ENCODE measurements at places on chromosomes 3 and 15. TPM values are rescaled to one million over a fixed set of nuclear protein-coding genes. Genes with fewer than 3 reads are reported as not detected.

The FAM98B gene
- total RNA-seq, result 23.0 TPM

GRCh38 chr3:10505050-10505790 is at the start of gene ATP2B2:
Gene ATP2B2 (minus strand): TSS chr3:10505586. CDS start chr3:10449543, 56,043 bp downstream.
- H3K36me3 ChIP-seq, result no peaks in the 10 kb centered on the region
- no peak within 1 kb of the TSS for H3K27ac ChIP-seq
- DNase-seq, result no peak
- H3K4me1 ChIP-seq, result no peaks in the 10 kb centered on the region
- H3K27me3 ChIP-seq, result no peaks in the 10 kb centered on the region
- peak within 1 kb of the TSS; percentile 46 for H3K4me3 ChIP-seq

- no peaks in the 10 kb centered on the region for H3K27me3 ChIP-seq
- no peak for DNase-seq
- no peak overlapping the region for H3K27ac ChIP-seq
- no peaks in the 10 kb centered on the region for H3K36me3 ChIP-seq
- no peaks in the 10 kb centered on the region for H3K4me1 ChIP-seq
Observed at GRCh38 chr3:42670051-42670576, 15.2 kb upstream of the KLHL40 start.

- H3K36me3 ChIP-seq, result no peaks in the 10 kb centered on the region
- no peak overlapping the region for H3K27ac ChIP-seq
- H3K4me1 ChIP-seq, result no peaks in the 10 kb centered on the region
- H3K4me3 ChIP-seq, result no peak overlapping the region
- H3K27me3 ChIP-seq, result no peaks in the 10 kb centered on the region
Observed at GRCh38 chr15:56964182-56964581, 45.7 kb downstream of the TCF12 start.

The ABI3BP gene
- 213 TPM for total RNA-seq

DNA sequence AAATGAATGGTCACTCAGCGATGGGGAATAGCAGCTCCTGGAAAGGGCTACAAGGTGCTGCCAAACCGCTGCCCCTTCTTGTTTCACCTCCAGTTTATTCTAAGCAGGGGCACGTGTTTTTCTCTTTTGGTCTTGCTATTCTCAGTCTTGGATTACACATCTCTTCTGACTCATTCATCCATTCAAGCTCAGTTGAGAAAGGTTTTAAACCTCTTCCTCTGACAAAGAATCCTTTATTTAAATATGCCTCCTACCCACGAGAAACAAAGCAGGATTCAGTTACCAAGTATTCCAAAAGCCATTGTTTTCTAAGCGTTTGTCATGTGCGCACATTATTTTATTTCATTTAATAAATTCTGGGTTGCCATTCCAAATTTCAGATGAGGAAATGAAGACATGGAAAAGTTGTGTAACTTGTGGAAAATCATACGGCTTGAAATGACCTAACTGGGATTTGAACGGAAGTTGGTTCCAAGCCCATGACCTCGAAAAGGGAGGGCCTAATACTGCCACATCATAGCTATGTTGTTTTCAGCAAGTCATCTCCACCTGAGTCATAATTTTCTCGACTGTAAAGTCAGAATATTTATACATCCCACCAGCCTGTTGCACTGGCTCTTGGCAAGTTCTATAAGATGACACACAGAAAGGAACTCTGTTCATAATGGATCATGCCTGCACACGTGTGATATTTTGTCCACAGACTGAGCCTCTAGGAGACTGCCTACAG is 292.0 kb upstream of the SLCO3A1 start:
- DNase-seq, result no peak
- H3K27ac ChIP-seq, result no peak overlapping the region
- no peak overlapping the region for H3K4me3 ChIP-seq
- no peaks in the 10 kb centered on the region for H3K4me1 ChIP-seq
- H3K36me3 ChIP-seq, result no peaks in the 10 kb centered on the region

DNA sequence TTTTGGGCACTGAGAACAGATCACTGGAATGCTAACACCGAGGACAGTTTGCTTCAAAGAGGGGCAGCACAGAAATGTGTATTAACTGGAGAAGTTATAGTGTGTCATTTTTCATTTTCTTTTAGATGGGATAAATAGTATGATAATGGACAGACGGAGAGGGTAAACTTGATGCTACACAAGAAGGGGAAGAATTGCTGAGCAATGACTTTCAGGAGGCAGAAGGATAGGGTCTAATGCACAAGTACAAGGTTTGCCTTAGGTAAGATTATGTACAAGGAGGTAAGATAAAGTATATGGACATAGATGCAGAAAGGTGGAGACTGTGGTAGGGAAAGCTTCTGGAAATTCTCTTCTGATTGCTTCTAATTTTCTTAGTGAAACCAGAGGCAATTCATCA is 32.3 kb upstream of the LRRC58 start:
- no peak for DNase-seq
- H3K27me3 ChIP-seq, result no peaks in the 10 kb centered on the region
- no peak overlapping the region for H3K27ac ChIP-seq
- H3K4me1 ChIP-seq, result no peaks in the 10 kb centered on the region
- H3K4me3 ChIP-seq, result no peak overlapping the region
- peaks cover 4% of the 10 kb centered on the region for H3K36me3 ChIP-seq

DNA sequence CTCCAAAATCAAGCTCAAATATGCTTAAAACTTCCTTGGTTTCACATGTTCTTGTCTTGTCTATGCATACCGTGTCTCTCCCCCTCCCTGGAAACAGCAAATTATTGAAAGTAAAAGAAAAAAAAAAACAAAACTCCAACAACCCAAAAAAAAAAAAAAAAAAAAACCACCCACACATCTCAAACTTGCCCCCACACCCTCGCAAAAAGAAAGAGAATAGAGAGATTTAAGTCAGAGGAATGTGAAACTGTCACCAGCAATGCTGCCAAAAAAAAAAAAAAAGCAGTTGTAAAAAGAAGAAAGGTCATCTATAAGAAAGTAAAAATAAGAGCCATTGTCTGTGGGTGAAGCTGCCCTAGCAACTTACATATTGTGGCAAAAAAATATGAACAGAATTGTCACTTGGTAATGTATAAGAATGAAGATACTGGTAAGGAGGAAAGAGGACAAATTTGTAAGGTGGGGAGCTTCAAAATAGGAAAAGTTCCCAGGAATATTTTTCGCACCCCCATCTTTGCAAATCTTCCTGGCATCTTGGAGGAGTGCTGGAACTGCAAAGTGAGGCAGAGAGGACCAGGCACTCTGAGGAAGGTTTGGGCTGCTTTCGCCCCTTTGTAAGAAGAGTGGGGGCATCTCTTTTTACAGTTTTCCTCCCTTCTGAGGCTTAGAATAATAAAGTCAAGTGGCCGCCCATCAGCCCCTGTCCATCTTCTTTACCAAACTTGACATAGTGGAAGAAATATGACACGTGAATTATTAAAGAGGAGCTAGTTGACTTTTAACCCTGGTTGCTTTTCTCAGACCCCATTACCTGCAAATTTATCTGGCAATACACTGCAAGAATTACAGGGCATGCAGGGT is 81.8 kb downstream of the NR2F2 start:
- H3K27ac ChIP-seq, result no peak overlapping the region
- no peaks in the 10 kb centered on the region for H3K4me1 ChIP-seq
- H3K4me3 ChIP-seq, result no peak overlapping the region
- no peaks in the 10 kb centered on the region for H3K27me3 ChIP-seq
- H3K36me3 ChIP-seq, result no peaks in the 10 kb centered on the region

The MFGE8 gene
- total RNA-seq, result 2,143 TPM

The UBA7 gene
- 45.2 TPM for total RNA-seq

DNA sequence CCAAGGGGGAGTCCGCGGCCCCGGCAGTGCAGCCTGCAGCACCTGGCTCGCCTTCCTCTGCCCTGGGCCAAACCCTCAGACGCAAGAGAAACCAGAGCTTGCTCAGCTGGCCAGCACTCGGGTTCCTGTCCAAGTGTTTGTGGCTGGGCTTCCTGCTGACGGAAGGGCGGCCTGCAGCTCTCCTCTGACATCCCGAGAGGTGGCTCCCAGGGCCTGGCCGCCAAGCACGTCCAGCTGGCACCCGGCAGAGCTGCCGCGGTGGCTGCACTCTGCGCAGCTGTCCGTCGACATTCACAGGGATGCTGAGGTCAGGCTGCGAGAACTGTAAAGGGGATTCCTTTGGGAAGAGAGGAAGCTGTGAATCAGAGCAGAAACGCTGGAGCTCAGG is 85.6 kb downstream of the CPN2 start:
- DNase-seq, result peak; percentile 95
- no peak overlapping the region for H3K4me3 ChIP-seq
- H3K27me3 ChIP-seq, result no peaks in the 10 kb centered on the region
- H3K36me3 ChIP-seq, result no peaks in the 10 kb centered on the region
- H3K4me1 ChIP-seq, result no peaks in the 10 kb centered on the region

- H3K4me3 ChIP-seq, result no peak overlapping the region
- DNase-seq, result no peak
- peak overlapping the region; percentile 11 for H3K27ac ChIP-seq
- no peaks in the 10 kb centered on the region for H3K4me1 ChIP-seq
- H3K36me3 ChIP-seq, result peaks cover 3% of the 10 kb centered on the region
Observed at GRCh38 chr15:48478581-48478980, 147.4 kb downstream of the DUT start.

The MRPL46 gene
- total RNA-seq, result 14.1 TPM

The GPR171 gene
- 0.96 TPM for total RNA-seq

DNA sequence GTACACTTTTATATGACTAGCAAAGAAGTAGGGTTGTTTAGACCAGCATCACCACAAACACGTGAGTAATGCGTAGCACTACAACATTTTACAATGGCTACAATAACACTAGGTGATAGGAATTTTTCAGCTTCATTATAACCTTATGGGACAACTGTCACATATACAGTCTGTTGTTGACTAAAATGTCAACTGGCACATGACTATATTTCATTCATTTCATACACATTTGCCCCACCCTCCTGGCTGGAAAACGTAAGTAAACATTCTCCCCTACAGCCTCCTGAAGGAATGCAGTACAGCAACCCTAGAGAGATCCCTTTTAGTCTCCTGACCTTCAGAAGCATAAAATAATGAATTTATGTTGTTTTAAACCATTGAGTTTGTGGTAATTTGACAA is 16.2 kb downstream of the RIOX2 start:
- H3K27ac ChIP-seq, result no peak overlapping the region
- no peak for DNase-seq
- peaks cover 4% of the 10 kb centered on the region for H3K36me3 ChIP-seq
- H3K4me1 ChIP-seq, result no peaks in the 10 kb centered on the region
- H3K27me3 ChIP-seq, result no peaks in the 10 kb centered on the region
- H3K4me3 ChIP-seq, result no peak overlapping the region

DNA sequence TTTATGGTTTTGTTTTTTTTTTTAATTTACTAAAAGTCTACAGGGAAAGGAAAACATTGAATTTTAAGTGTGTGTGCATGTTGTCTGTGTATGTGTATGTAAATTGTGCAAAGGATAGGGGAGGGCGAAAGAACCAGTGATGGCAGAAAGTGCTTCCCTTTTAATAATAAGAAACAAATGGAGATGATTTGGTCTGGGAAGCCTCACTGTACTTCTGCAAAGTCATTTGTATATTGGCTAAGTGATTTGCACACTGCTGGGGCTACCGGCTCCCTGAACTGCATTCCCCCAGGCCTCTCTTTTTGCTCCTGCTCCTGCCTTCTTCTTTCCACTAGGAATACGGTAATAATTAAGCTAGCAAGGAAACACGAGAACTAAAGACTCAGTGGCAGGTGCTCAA is 101.2 kb downstream of the CD47 start:
- H3K4me1 ChIP-seq, result peaks cover 2% of the 10 kb centered on the region
- DNase-seq, result no peak
- H3K4me3 ChIP-seq, result no peak overlapping the region
- no peaks in the 10 kb centered on the region for H3K36me3 ChIP-seq
- no peaks in the 10 kb centered on the region for H3K27me3 ChIP-seq

DNA sequence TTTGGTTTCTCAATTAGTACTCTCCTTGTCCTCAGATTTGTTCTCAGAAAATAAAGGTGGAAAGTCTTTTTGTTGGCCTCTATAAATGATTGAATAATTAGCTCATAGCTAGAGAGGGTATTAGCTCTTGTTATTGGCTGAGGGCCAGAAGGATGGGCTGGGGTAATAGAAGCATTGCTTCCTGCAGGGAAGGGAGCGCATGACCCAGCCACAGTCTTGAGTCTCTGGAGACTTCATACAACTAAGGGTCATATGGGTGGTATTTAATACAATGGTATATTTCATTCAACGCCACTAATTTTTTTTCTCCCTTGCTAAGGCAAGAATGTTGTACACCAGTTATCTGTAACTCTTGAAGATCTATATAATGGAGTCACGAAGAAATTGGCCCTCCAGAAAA is 8.4 kb downstream of the DNAJA4 start:
- no peak overlapping the region for H3K4me3 ChIP-seq
- H3K4me1 ChIP-seq, result no peaks in the 10 kb centered on the region
- no peaks in the 10 kb centered on the region for H3K36me3 ChIP-seq
- no peak for DNase-seq

DNA sequence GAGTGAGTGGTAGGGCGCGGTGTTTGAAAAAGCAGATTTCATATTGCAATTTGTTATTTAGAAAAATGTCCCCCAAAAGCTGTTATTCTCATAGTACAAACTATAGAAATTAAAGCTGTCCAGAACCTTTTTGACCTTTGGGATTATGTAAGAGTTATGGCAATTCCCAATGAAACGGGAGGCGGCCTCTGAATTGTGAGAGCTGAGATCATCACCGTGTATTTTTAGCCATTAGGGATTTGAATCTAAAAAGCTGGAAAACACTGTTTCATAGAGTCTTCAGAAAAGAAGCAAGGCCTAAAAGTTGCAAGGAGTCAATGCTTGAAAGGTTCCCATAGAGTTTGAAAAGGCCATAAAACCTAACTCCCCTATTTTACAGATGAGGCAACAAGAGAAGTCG is 38.6 kb upstream of the SLC25A26 start:
- H3K27me3 ChIP-seq, result no peaks in the 10 kb centered on the region
- no peak for DNase-seq
- H3K36me3 ChIP-seq, result no peaks in the 10 kb centered on the region
- H3K4me1 ChIP-seq, result no peaks in the 10 kb centered on the region

DNA sequence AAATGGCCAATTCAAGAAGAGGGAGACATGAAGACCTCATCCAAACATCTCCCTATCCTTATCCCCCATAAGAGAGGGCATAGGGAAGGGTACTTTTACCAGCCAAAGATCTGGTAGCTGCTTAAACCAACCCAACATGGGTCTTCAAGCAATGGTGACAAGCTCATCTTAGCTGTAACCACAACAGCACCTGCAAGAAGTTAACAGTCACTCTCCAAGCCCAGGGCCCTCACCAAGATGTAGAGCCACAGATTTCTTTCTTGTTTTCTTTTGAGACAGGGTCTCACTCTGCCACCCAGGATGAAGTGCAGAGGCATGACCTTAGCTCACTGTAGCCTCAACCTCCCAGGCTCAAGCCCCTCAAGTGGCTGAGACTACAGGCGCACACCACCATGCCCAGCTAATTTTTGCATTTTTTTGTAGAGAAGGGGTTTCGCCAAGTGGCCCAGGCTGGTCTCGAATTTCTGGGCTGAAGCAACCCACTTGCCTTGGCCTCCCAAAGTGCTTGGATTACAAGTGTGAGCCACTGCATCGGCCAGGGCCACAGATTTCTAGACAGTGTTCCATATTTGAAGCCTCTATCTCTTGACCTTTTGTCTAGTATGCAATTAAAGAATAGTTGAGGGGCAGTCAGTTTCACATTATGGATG is 57.1 kb downstream of the DHX30 start:
- no peak for DNase-seq
- no peaks in the 10 kb centered on the region for H3K4me1 ChIP-seq
- H3K36me3 ChIP-seq, result no peaks in the 10 kb centered on the region
- no peak overlapping the region for H3K4me3 ChIP-seq

The IL5RA gene
- total RNA-seq, result 0.18 TPM

All from aorta (tissue), 5 donors.